ENCODE measurements at places on chromosomes 6 and 20.

DNA sequence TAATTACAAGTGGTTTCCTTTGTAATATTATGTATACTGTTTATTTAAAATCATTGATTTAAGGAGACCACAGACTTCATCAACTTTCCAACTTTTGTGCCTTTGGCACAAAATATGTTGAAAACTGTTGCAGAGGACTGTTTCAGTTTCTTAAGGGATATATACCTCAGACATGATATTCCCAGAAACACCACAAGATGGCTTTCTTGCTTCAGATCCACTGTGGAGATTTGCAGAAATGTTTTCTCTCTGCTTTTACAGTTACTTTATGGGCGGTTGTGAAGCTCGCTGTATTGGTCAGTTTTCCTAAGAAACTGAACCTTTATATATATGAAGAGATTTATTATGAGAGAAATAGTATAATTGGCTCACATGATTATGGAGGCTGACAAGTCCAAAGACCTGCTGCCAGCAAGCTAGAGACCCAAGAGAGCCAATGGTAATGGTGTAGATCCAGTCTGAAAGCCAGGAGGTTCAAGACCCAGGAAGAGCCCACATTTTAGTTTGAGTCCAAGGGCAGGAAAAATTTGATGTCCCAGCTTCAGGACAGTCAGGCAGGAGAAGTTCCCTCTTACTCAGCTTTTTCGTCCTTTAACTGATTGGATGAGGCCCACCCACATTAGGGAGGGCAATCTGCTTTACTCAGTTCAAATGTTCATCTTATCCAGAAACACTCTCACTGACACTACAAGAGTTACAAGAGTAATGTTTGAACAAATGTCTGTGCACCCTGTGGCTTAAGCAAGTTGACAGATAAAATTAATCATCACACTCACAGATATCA is 12.8 kb downstream of the ME1 start:
- DNase-seq = no peak

- DNase-seq = no peak
These were observed 78.2 kb downstream of the TCP11 start for GRCh38 chr6:35062676-35063574.

GRCh38 chr6:63929111-63929510 is 293.5 kb downstream of the PHF3 start:
- DNase-seq = no peak

GRCh38 chr20:45405571-45406259 is 2.4 kb upstream of the DBNDD2 start:
- peak; percentile 17 for DNase-seq

GRCh38 chr6:125886914-125887313 is 69.7 kb upstream of the HINT3 start:
- DNase-seq = no peak

GRCh38 chr6:36335465-36336207 is 1.1 kb downstream of the BNIP5 start:
- DNase-seq = no peak

- DNase-seq = no peak
These were observed 27.6 kb upstream of the IFNGR1 start for GRCh38 chr6:137246791-137247202.

- DNase-seq = no peak
These were observed 526.1 kb downstream of the CDH26 start for GRCh38 chr20:60484316-60484715.

GRCh38 chr6:111549168-111549567 is 56.5 kb downstream of the TRAF3IP2 start:
- DNase-seq = no peak

DNA sequence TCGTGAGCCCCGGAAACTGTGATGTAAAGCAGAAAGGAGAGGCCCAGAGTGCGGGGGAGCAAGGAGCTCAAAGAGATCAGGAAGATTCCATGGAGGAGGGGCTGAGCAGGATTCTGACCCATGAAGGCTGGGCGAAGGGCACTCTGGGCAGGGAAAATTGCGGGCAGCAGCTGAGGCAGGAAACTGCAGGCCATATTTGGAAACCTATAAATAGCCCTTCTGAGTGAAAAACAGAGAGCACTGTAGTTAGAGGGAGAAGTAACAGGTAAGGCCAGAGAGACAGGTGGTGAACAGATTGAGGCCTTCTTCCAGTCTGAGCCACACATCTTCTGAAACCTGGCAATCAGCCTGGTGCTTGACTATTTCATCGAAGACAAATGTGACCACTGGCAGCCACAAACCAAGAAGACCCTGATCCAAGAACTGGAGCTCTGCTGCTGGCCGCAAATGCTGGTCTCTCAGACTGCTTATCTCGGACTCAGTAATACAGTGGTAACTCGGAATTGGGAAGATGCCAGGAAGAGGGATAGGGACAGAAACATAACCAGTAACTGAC is 14.1 kb upstream of the BEND3 start:
- no peak for DNase-seq

DNA sequence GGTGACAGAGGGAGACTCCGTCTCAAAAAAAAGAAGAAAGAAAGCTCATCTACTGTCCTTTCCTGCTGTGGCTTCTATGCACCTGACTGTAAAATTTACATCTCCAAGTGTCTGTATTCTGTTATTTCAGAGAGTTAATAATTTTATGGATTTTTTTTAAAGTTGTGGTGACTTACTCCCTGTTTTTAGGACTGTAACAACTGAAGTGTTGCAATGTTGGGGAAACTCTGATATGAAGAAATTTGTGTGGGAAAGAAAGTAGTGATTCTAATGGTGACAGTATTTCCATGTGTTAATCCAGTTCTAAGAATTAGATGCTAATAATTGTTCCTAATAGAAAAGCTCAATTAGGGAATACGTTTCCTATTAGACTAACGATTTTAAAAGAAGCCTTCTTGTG is 27.4 kb downstream of the STX11 start:
- no peak for DNase-seq

- DNase-seq = no peak
These were observed 101.0 kb upstream of the DTNBP1 start for GRCh38 chr6:15763837-15764236.

GRCh38 chr6:165843568-165844113 is 180.6 kb upstream of the PDE10A start:
- DNase-seq = no peak

DNA sequence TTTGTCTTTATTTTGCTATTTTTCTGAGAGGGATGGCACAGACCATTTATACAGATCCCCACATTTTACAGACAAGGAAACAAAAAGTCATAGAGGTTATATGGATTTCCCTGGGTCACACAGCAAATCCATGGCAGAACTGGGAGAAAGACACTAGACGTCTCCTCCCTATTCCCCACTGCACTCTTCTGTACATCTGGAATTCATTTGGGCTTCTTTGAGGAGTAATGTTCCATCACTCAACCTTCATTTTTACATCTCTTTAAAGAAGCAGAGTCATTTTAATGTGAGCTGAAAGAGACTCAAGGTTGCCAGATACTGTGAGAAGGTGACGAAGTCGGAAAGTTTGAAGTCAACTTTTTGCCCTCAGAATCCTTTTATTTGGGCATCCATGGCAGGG is 207.3 kb downstream of the OTOR start:
- no peak for DNase-seq

GRCh38 chr6:99306341-99306740 is 43.1 kb downstream of the FAXC start:
- no peak for DNase-seq

DNA sequence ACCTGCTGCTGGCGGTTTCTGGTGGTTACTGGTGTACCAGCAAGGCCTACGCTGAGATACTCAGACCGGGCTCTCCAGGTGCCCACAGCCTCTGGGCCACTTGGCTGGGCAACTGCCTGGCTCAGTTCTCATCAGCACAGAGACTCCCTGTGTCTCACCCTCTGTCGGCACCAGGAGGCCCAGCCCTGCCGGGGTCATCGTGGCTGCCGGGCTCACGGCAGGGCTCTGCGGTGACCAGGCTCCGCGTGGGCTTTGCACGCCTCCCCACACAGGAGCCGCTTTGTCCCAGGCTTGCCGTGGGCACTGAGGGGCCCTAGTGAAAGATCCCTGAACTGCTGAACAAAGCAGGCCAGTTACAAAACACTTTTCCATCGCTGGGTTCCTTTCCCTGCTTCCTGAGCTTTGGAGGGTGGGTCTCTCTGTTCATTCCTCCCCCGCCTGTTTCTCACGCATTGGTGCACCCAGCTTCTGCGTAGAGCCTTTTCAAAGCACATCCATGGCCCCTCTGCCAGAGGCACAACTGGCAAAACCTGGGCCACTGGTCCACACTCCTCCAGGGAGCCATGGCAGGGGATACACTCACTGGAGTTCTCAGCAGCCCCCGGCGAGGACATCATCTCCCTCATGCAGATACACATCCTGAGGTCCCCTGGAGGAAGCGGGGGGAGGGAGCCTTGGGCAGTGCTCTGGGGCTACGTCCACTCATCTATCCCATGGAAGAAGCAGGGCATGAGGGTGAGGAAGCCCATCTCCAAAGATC is 117.0 kb downstream of the NFATC2 start:
- no peak for DNase-seq

GRCh38 chr20:15627089-15627488 is 946.2 kb downstream of the KIF16B start:
- no peak for DNase-seq

DNA sequence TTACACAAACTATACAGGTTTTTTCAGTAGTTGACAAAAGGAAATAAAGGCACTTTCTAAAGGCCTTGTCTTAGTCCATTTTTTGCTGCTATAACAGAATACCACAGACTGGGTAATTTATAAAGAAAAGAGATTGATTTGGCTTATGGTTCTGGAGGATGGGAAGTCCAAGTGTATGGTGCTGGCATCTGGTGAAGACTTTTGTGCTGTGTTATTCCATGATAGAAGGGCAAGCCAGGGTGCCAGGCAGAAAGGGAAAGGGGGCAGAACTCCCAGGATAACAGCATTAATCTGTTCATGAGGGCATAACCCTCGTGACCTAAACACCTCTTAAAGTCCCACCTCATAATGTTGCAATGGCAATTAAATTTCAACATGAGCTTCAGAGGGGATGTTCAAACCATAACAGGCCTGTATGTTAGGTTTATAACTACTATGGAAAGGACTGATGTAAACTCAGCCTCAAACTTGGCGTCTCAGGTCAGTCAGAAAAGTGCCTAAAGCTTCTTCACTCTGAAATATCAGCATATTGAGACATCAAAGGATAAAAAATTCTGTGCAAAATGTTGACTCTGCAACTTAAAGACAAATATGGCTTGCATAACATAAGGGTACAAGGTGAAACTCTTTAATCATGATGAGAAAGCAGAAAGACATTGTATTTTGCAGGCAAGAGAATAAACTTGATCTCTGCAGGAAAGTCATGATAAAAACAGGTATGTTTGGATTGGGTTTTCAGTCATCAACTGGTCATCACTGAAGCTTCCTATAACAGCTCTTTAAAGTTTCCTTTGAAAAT is 42.8 kb downstream of the RNF217 start:
- no peak for DNase-seq

DNA sequence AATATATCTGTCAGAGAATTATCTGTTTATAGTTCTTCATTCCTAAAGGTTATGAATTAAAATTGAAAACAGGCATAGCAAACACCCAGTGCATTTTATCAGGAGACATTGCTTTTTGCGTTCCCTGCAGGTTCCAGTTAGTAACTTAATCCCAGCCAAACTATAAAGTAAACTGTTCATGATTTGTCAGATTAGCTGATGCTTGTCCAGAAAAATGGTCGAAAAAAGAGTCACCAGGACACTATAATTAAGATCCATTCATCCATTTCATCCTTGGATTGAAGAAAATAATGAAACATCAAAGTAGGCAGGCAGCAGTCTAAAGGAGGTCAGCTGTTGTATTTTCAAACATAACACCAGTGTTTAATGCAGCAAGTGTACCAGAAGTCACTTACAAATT is 75.9 kb downstream of the EPHA7 start:
- DNase-seq = no peak

DNA sequence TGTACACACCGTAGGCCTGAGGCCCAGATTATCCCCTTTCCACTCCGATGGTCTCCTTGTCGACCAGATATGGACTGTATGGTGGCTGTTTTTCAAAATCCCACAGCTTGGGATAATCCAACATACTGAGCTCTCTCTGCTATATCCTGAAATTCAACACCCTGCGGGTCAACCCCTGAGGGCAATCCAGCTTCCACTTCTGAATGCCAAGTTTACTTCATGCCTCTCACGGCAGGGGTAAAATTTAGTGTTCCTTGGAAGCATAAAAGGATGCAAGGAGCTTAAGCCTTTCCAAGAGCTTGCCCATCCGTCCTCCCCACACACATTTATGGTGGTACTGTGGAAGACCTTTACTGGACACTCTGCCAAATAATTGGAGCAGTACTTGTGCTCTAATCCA is 90.7 kb downstream of the PLG start:
- DNase-seq = no peak
